ENCODE measurements at places on chromosomes 6 and 20.

DNA sequence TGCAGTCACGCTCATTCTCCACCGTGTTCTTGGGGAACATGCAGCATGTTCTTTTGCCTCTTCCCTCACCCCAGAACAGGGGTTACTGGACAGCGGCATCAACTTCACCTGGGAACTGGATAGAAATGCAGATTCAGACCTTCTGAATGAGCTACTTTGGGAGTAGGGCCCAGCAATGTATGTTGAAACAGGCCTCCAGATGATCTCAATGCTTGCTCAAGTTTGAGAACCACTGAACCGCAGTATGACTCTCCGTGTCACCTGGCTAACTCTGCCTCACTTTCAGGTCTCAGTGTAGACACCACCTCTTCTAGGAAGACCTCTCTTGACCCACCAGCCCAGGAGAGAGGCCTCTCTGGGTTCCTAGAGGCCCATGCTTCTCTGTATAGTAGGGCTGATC, 4.9 kb downstream of the TRIB3 start:
- no peak for DNase-seq

GRCh38 chr20:36175475-36175995, 21.0 kb downstream of the EPB41L1 start:
- no peak for DNase-seq

DNA sequence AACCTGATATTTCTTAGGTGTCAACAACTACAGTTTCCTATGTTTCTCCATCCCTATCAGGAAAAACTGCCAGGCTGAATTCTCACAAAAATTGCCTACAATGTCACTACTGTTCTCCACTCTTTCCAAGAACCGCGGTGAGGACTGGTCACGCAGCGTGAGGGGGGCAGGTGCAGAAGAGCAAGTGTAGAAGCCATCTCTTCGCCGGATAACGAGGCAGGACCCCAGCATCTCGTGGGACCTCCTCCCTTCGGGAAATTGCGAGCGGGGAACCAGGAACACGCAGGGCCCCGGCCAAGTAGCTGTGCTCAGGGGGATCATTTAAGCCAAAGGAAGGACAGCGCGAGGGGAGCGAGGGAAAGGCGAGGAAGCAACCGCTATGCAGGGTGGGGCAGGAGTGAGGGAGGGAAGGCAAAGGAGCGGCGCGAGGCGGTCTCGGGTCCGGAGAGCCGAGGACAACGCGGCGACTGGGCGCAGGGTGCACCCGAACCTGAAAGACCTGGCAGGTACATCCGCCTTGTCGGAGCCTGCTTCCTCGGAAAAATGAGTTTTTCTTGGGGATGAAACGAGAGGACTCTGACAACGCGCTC, 559 bp downstream of the APMAP start:
- DNase-seq = peak; percentile 24

- DNase-seq = no peak
Observed at GRCh38 chr6:169395080-169395805, 141.6 kb upstream of the THBS2 start.

DNA sequence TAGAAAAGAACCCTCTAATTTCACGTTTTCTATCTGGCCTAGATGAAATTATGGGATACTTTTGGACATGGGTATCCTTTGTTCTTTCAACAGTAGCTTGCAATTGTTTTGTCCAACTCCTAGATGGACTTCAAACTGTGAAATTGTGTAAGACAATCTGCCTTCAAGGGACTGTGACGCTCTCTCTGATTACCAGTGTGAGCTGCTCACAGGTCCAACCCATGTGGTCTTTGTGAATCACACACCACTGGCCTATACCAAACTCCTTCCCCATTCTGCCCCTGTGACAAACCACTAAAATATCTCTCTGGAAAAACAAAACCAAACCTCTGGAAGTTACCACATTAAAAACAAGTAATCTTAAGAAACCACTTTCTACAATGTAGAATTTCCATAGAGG, 59.5 kb downstream of the NINL start:
- no peak for DNase-seq

DNA sequence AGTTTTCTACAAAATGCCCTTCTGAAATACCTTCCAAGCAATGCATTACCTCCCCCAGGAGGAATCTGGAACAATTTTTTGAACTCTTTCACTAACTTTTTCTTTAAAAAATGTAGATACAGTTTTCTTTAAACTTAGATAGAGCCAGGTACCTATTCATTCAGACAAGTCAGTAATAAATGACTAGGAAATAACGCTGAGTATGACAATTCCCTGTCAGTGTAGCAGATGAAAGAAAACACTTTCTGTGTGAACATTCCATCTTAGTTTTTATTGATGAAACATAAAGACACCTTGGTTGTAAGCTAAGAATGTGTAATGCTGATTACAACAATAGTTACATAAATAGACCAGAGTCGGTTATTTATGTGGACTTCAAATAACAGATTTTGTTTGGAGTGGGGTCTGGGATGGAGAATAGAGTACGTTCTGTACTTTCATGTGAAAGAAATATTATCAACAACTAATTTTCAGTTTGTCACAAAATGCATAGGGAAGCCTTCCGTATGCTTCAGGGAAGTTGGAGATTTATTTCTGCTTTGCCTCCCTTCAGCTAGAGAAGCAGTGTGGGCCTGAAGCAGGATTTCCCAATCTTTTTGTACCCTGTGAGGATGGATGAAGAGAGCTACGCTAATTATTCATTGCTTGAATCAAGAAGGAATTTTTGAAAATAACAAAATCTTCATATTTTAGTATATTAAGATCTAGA, 19.2 kb upstream of the QKI start:
- no peak for DNase-seq

GRCh38 chr6:129607581-129608186, 102.3 kb downstream of the ARHGAP18 start:
- DNase-seq = peak; percentile 17

GRCh38 chr6:113668641-113669408, 188.3 kb upstream of the MARCKS start:
- DNase-seq = peak; percentile 26

DNA sequence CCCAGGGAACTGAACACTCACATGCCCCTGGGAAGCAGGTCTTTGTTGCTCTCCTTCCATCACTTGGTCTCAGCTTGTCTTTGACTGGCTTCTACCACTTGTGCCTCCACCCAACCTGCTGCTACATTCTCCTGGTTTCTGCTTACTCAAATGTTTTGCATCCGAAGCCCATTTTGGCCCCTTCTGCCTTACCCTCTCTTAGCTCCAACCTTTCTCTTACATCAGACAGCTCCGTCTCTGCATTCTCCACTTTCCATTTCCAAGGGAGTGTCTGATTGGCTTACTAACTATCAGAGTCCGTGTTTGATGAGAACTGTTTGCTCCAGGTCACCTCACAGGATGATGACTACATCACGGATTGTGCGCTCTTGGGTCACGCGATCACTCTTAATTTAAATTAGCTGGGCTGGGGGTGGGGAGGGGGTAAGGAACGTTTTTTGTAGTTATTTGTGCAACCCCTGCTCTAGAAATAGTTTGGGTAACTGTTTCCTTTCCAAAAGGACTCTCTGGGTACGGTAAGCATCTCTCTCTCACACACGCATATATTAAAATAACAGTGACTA, 844 bp upstream of the ABRACL start:
- peak; percentile 88 for DNase-seq

GRCh38 chr6:28947831-28948270, 24.1 kb upstream of the TRIM27 start:
- no peak for DNase-seq

DNA sequence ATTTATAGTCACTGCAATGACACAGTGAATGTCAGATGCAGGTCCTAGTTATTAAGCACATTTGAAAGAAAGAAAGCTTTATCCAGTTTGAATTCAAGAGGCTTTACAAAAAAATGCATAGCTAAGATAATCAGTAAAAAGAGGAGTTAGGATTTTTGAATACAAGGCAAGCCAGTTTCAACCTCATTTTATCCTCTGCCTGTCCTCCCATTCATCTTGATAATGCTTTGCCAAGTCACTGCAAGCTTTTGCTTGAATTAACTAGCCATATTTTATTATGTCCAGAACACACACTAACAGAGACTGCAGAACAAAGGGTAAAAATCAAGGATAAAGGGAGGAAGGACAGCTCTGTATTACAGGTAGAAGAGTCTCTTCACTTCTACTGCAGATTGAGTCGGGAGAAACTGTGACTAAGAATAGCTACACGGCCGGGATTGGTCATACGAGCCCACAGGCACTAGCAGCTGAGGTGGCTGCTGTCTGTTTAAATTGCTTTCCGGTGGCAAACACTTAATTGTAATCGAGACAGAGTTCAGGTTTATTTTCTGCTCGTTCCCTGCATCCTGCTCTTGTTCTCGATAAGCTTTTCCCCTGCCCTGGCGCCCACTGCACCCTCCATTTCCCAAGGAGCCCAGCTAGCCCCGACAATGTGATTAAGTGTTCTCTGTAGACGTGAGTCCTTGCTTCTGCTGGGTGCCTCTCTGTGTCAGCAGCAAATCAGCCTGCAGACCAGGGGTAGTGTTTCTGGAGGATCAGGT, 30.5 kb upstream of the AKAP12 start:
- DNase-seq = peak; percentile 67

DNA sequence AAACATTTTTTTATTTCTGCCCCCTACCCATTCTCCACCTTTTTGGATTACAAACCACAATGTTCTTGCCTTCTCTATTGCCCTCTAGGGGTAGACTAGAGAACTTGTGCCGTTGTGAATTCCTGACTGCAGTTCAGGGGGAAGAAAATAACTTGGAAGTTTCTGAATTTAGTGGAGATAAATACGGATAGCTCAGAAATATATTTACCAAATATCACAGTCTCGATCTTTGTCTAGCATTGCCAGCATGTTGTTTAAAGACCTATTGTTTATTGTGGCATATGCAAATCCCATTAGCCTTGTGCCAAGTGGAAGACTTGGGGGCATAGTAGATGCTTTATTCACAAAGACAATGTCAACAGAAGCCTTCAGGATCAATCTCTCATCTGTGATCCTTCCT, 154.1 kb upstream of the MMS22L start:
- DNase-seq = peak; percentile 14

GRCh38 chr6:130178692-130179091, 44.1 kb downstream of the SAMD3 start:
- no peak for DNase-seq

- DNase-seq = no peak
Observed at GRCh38 chr6:43339168-43339567, 30.3 kb downstream of the ZNF318 start.

GRCh38 chr6:147486683-147487082, 21.8 kb upstream of the SAMD5 start:
- DNase-seq = no peak

- DNase-seq = no peak
Observed at GRCh38 chr6:14670806-14671205, 553.2 kb downstream of the CD83 start.

DNA sequence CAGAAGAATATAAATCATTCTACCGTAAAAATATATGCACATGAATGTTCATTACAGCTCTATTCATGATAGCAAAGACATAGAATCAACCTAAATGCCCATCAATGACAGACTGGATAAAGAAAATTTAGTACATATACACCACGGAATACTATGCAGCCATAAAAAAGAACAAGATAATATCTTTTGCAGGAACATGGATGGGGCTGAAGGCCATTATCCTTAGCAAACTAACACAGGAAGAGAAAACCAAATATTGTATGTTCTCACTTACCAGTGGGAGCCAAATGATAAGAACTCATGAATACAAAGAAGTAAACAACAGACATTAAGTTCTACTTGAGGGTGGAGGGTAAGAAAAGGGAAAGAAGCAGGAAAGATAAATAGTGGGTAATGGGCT, 8.4 kb downstream of the KHDC1L start:
- no peak for DNase-seq

DNA sequence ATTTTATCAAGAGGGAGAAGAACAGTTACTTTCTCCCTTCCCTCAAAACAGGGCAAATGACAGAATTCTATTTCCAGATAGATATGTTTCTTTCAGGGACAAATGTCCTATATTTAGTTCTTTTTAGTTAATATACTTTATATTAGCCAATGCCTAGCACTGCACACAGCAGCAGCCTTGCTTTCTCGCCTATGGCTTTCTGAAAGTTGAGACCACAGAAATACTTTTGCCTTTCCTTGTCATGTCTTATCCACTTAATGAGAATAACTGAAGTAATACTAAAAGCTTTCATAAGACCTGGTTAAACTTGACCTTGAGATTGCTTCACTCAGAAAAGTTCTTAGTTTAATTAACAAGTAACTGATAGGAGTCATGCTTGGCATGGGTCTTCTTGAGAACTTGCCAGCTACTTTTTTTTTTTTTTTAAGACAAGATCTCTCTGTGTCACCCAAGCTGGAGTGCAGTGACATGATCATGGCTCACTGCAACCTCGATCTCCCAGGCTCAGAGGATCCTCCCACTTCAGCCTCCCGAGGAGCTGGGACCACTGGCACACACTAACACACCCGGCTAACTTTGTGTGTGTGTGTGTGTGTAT, 159.3 kb downstream of the CDKAL1 start:
- DNase-seq = no peak

DNA sequence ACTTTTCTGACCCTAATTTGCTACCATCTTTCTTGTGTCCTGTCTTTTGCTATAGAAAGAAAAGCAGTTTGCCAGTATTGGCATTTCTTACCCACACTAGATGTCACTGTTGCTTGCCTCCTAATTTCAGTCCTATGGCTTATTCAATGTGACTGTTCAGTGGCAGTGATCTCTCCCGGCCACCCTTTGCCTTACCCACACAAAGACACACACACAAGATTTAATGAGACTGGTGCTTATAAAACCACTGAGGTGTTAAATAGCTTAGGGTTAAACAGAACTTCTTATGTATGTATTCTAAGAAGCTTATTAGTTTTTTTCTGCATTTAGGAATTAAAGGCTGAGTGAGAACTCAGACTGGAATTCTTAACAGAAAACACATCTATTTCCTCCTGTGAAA, 233.6 kb upstream of the ASCC3 start:
- DNase-seq = peak; percentile 48

GRCh38 chr6:85107701-85108100, 342.2 kb upstream of the NT5E start:
- no peak for DNase-seq

DNA sequence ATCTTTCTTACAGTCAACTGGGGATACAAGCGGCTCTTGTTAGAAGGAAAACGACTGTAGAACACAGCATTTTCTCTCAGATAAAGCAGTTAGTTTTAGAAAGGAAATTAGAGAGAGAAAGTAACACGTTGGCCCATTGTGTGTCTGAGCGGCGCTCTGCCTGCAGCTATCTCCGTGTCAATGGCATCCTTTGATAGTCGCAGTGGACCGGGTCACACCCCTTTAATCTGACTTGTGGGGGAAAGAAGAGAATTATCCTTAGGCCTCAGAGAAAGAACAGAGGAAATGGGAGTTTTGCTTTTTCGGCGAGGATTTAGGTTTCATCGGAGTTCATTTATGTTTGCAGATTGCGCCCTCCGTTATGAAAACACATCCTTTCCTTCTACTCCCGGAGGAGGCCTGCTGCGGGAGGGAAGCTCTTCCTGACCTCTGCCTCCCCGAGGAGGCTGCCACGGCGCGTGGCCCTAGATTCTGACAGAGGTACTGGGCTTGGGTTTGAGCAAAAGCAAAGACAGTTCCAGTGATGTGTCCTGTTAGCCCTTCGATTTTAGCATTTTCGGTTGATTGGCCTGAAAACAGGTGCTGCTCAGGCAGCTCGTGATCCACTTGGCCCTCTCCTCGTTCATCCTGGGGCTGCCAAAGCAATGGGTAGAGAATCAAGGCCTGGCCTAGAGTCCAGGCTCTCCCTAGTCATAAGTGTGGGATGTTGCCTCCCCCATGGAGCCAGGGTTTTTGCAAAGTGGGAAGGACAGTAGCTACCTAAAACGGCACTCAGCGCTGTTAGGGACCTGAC, 74.9 kb downstream of the ZDHHC14 start:
- DNase-seq = no peak

- no peak for DNase-seq
Observed at GRCh38 chr6:81909981-81910900, 157.8 kb upstream of the TENT5A start.

GRCh38 chr20:37808233-37809070, 94.5 kb upstream of the VSTM2L start:
- no peak for DNase-seq

- no peak for DNase-seq
Observed at GRCh38 chr6:29631209-29631810, 1.7 kb downstream of the GABBR1 start.

Measured in NCI-H2081 (cell line).